Activated T-cell treated with anti-CD3 and anti-CD28 coated beads, Interleukin-2, amount 50 U/mL, for 1 hour (primary cell): ENCODE measurements at places on chromosomes 1 and 21.

DNA sequence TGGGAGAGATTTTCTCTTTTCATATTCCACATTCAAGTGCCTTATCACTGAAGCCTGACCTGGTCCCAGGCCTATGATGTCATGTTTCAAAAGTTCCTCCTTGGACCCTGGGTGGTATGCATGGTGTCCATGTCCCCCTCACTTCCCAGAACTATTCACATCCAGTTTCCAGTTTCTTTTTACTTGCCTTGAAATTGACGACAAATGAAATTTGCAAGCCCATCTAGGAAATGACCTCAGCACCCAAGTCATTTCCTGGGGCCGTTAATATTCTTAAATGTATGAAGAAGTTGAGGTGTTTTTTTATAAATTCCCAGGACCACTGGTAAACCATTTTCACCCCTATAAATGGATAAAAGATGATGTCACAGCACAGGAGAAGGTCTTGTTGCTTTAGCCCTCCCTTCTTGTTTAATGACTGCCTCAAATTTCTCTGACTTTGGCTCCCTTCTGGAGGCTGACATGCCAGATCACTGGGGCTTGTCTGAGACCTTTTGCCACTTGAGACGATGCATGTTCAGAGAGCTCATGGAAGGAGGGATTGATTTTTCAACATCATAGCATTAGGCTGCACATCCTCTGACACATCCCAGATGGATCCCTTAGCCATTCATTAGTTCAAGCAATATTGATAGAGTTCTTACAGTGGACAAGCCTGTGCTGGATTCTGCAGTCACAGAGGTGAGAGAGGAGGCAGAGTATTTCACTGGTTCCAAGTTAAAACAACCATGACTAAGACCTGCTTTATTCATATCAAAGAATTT lies 221.3 kb downstream of the PLPP3 start:
- DNase-seq, result no peak

DNA sequence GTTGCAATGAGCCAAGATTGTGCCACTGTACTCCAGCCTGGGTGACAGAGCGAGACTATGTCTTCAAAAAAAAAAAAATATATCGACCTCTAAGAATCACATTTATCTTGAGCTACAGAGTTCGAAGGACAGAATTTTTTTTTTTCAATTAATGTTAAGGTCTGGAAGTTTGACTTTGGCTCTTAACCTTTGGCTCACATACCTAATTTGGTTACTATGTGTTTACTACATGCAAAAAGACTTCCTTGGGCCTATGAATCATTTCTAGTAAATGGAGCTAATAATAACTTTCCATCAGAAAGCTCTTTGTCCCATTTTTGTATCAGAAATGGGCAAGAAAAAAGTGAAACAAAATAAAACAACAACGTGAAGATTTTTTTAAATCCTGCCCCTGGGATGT lies 351.2 kb downstream of the SMYD3 start:
- DNase-seq, result no peak

GRCh38 chr1:78688697-78689096 lies 39.1 kb downstream of the IFI44 start:
- no peak for DNase-seq

- DNase-seq, result peak; percentile 40
Observed at GRCh38 chr21:31873696-31874599, 1.1 kb downstream of the HUNK start.

GRCh38 chr1:84103197-84103992 lies 40.7 kb upstream of the PRKACB start:
- no peak for DNase-seq

DNA sequence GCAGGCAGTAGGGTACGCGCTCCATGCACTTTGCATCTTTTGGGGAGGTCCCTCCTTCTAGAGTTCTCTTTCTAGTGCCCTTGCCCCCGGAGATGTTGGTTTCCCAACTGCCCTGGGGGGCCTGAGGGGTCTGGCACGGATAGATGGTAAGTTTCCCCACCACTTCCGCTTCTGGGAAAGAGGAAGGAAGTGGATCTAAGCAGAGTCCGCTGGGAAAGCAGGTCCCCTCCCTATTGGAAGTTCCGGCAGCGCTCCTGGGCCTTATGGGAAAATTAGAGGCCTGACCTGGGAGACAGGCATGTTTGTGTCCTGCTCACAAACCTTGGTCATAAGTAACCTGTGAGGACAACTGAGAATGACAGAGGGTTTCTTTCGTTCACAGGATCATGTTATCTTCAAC lies 274.4 kb downstream of the RPS6KC1 start:
- no peak for DNase-seq

DNA sequence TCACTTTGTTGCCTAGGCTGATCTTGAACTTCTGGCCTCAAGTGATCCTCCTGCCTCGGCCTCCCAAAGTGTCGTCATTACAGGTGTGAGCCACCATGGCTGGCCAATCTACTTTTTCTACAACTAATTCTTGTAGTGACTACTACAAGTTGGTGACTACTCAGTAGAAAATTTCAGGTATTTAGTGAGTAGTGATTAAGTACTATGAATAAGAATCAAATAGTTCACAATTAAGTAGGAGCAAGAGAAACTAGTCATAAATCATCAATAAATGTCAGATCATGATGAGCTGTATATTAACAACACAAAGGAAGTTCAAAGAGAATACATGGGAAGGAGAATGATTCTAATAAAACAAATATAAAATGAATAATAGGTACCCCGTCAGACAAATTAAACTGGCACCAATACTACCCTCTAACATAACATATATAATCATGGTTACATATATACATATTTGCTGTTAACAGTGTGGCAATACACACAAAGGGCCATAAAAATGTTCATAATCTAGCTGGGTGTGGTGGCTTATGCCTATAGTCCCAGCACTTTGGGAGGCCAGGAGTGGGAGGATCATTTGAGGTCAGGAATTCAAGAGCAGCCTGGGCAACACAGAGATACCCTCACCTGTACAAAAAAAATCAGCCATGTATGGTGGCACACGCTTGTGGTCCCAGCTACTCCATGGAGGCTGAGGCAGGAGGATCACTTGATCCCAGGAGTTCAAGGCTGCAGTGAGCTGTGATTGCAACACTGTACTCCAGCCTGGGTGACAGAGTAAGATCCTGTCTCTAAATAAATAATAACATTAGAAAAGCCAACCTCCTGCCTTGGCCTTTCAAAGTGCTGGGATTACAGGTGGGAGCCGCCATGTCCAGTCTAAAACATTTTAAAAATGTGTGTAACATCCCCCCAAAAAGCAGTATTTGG lies 19.1 kb downstream of the YY1AP1 start:
- no peak for DNase-seq

DNA sequence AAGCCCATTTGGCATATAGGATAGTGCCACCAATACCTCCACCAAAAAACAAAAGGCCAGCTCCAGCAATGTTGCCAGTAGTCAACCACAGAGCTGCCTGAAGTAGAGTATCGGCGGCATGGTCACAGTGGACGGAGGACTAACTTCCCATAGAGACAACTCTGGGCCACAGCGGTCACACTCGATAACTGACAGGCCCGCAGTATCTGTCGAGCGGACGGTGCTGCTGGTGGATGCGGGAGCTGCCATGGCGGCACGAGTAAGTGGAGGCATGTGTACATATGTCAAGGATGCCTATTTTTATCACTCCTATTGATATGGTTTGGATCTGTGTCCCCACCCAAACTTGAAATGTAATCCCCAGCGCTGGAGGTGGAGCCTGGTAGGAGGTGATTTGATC lies 4.1 kb downstream of the KRTAP12-1 start:
- DNase-seq, result no peak

DNA sequence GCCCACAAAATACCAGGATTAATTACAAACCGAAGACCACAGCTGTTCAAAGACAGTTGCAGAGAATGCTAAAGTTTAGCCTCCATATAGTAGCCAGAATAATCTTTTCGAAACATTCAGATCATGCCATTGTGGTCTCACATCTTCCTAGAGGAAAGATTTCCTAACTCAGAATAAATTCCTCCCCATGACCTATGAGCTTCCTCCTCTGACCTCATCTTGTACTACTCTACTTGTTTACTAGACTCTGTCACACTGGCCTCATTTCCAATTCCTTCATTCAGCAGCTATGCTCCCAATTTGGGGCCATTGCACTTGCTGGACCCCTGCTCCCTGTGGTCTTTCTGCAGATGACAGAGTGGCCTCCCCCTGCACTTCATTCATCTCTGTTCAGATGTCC lies 71.8 kb upstream of the LRRC53 start:
- no peak for DNase-seq

- no peak for DNase-seq
Observed at GRCh38 chr1:220084460-220084859, 5.1 kb downstream of the BPNT1 start.

DNA sequence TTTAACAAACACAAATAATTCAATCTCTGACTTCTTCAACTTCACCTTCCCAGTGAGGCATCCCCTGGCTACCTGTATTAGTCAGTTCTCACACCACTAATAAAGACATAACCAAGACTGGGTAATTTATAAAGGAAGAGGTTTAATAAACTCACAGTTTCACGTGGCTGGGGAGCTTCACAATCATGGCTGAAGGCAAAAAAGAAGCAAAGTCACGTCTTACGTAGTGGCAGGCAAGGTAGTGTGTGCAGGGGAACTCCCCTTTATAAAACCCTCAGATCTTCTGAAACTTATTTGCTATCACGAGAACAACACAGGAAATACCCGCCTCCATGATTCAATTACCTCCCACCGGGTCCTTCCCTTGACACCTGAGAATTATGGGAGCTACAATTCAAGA lies 478.5 kb downstream of the ADGRL2 start:
- no peak for DNase-seq

DNA sequence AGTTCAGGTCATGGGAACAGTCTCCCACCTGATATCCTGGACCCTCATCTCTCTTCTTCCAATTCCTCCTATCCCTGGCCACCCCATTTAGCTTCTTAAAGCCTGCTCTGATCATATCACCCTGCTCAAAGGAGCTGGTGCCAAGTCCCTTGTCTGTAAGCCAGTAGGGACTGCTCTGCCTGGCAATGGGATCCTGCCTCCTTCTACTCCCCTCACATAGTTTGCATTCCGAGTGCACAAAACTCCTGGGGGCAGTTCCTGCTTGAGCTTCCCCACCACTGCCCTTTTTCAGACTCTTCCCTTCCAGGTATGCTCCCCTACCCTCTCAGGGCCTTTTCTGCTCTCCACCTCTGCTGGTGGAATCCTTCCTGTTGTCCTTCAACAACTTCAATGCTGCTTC lies 48.1 kb downstream of the NGF start:
- DNase-seq, result no peak
